Activated CD4-positive, alpha-beta T cell treated with anti-CD3 and anti-CD28 coated beads, Interleukin-2, amount 10 ng/mL, durations not matched to agents 24 days and 14 days (primary cell): ENCODE measurements at places on chromosomes 11 and 22.
A peak's percentile ranks its signal among the peaks of the same experiment; 100 is the strongest.

GRCh38 chr11:36035454-36035853 lies 91.6 kb downstream of the LDLRAD3 start:
- H3K27me3 ChIP-seq = no peaks in the 10 kb centered on the region
- H3K4me1 ChIP-seq = no peaks in the 10 kb centered on the region

DNA sequence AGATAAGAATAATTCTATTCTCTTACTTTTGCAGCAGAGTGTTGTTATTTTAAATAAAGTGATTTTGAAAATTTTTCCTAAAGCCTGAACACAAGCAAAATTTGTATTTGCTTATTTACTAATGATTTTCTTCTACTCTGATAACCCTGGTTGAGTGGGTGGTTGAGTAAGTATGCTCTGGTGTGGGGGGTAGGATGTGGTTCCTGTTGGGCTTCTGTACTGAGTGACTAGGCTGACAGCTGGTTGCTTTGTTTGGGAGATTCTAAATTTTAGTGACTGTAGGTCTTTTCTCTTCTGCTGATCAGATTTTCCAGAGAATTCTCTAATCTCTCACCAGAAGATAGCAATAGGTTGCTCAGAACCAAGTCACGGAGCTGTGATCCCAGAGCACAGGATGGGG lies 61.6 kb downstream of the METTL15 start:
- H3K27me3 ChIP-seq = no peaks in the 10 kb centered on the region
- H3K36me3 ChIP-seq = peaks cover 14% of the 10 kb centered on the region
- no peak overlapping the region for H3K4me3 ChIP-seq
- peak overlapping the region; percentile 32 for H3K27ac ChIP-seq
- no peak for DNase-seq

DNA sequence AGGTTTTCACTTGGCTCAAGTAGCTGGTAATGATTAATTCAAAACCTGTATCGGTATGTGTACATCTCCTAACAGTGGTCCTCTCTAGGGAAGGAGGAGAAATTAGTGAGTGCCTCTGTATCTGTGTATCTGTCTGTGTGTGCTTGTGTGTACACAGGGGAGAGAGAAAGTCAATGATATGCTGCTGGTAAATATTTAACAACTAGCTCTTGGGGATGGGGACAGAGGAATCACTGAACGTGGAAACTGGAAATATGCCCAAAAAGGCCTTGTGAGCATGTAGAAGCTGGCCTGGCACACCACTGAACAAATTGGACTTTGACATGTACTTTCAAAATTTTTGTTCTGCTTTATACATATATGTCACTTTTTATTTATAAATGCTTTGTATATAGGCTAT lies 214.0 kb upstream of the SYN3 start:
- no peaks in the 10 kb centered on the region for H3K27me3 ChIP-seq
- no peaks in the 10 kb centered on the region for H3K4me1 ChIP-seq
- no peaks in the 10 kb centered on the region for H3K36me3 ChIP-seq

DNA sequence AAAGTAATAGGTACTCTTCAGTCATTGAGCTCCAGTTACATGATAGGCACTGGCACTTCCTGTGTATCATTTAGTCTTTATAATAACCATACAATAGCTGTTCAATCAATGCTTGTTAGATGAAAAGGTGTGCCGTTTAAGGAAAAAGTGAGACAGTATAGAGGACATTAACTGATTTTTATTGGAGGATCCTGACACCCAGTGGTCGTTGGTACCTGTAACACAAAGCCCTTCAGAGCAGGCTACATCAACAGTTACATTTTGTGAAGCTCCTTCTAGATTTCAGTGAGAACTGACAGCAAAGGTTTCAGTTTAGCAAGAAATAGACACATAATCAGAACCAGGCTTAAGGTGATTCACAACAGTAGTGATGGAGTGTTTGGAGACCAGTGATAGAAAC lies 44.2 kb downstream of the CCDC81 start:
- no peaks in the 10 kb centered on the region for H3K36me3 ChIP-seq
- H3K4me1 ChIP-seq = peaks cover 9% of the 10 kb centered on the region
- DNase-seq = no peak

DNA sequence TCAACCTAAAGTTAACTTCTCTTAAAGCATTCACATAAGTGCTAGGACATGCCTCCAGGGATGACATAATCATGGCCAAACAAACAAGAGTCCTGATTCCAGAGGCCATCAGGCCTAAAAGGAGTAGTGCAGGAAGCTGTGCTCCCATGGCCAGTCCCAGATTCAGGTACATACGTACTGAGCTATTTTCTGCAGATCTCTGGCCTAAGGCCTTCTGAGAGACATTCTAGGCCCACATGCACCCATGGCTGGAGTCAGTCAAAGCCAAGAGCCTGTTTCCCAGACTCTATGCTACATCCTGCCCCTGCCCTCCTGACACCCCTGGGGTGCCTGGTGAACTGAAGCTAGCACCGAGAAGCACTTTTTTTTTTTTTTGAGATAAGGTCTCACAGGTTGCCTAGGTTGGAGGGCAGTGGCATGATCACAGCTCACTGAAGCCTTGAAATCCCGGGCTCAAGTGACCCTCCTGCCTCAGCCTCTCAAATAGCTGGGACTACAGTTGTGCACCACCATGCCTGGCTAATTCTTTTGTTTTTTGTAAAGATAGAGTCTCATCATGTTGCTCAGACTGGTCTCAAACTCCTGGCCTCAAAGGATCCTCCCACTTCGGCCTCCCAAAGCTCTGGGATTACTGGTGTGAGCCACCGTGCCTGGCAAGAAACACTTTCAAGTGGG lies 553 bp downstream of the CD3D start:
- peaks cover 55% of the 10 kb centered on the region for H3K36me3 ChIP-seq
- H3K4me3 ChIP-seq = peak overlapping the region; percentile 90
- peak overlapping the region; percentile 100 for H3K27ac ChIP-seq
- H3K27me3 ChIP-seq = no peaks in the 10 kb centered on the region
- peaks cover 70% of the 10 kb centered on the region for H3K4me1 ChIP-seq

- H3K4me3 ChIP-seq = peak overlapping the region; percentile 68
- no peak for DNase-seq
- peaks cover 39% of the 10 kb centered on the region for H3K27me3 ChIP-seq
- H3K4me1 ChIP-seq = peaks cover 7% of the 10 kb centered on the region
- no peaks in the 10 kb centered on the region for H3K36me3 ChIP-seq
- H3K27ac ChIP-seq = no peak overlapping the region
Measured at GRCh38 chr22:39348909-39349505, 784 bp upstream of the SYNGR1 start.
